ENCODE measurements at places on chromosomes 7 and 10.

DNA sequence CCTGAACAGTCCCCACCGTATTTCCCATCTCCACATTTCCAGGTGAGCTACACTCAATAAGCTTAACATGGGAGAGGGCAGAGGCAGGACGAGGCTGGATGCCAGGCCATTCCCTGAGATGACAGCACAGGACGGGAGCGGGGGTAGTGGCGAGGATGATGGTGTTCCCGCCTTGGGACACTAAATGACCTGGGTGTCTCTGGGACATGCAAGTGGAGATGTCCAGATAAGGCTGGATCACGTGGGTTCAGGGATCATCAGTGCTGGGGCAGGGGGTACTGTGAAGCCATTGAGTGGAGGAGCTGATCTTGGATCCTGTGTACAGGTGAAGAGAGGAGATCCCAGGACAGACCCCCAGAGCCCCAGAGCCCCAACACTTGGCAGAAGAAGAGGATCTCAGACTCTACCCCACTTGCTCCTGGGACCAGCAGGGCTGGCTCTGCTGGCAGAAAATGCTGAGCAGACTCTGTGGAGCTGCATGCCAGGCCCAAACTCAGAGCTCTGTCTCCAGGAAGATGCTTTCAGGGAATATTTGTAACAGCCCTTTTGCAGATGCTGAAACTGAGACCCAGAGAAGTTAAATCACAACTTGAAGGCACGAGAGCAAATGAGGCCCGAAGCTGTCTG lies 29.7 kb upstream of the HSPA12A start:
- DNase-seq = no peak

DNA sequence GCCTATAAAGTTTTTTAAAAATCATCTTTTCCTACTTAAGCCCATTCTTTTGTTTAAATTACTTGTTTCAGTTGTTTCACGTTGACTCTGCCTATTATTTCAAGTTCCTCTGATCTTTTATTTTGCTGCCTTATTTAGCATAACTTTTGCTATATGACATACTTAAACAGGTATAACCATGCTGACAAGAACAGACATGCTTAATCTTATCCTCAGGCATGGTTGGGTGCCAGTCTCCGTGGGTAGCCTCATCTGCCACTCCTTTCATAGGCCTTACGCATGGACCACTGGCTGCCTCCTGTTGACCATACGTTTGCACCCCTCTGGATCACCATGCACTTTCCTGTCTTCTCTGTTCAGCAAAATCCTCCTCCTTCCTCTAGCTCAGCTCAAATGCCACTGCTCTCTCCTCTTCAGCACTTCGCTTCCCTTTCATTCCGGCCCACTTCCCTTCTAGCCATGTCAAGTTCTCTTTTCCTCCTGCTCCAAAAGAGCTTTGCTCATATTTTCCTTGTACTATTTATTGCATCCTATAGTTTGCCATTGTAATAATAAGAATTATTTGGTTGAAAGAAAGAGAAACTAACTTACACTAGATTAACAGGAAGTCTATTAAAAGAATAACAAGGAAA lies 10.0 kb upstream of the TSPAN33 start:
- no peak for DNase-seq

DNA sequence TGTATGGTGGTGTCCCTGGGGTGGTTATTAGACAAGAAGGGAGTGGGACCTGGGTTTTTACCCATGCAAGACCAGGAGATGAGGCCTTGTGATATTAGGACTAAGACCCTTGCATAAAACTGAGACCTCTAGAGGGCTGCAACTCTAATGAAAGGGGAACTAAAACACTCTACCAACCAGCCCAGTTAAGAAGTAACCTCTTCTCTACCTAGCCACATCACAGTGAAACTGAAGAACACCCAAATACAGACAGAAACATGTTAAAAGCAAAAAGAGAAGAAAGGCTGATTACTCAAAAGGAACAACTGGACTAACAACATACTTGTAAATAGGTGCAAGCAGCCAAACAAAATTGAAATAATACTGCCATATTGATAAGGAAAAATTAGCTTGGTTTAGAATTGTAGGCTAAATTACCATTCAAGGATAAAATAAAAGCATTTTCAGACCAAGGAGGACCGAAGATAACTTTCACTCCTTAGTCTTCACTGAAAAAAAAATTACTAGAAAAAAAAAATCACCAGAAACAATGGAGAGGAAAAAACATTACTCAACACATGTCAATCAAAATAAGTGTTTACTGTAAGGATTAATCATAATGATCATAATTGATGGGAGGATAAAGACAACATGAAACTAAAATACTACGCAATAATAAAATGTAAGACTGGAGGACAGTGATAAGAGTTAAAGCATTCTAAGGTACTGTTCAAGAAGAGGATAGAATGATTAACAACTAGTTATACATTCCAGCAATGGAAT lies 27.6 kb downstream of the ERLIN1 start:
- no peak for DNase-seq

DNA sequence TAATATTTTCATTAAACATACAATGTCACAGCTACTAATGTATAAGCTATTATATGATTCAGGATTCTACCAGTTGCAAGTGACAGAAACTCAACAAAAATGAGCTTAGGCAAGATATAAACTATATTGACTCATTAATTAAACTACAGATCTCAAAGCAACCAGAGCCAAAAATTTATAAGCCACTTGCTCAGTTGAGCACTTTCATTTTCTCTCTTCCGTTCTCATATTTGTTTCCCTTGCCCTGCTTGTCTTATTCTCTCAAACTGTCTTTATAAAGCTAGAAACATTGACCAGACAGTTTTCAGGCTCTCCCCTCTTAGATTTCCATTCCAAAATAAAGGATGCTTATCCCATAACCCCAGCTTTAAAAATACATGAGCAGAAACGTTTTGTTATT lies 60.2 kb upstream of the DGKB start:
- no peak for DNase-seq

DNA sequence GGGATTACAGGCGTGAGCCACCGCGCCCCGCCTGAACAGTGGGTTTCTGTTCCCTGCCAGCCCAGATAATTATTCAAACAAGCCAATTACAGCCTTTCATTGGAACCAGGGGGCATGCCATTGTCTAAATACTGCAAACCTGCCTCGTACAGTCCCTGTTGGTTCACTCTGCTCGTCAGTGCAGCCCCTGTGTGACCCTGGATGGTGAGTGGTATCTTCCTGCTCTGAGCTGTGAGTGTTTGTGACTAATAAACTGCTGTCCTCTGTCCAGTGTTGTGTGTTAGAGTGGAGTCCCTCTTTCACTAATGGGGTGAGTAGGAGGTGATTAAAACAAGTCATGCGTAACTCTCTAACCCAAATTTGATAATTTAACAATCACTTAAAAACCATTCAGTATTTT lies 176.5 kb upstream of the FAM3C start:
- DNase-seq = no peak

DNA sequence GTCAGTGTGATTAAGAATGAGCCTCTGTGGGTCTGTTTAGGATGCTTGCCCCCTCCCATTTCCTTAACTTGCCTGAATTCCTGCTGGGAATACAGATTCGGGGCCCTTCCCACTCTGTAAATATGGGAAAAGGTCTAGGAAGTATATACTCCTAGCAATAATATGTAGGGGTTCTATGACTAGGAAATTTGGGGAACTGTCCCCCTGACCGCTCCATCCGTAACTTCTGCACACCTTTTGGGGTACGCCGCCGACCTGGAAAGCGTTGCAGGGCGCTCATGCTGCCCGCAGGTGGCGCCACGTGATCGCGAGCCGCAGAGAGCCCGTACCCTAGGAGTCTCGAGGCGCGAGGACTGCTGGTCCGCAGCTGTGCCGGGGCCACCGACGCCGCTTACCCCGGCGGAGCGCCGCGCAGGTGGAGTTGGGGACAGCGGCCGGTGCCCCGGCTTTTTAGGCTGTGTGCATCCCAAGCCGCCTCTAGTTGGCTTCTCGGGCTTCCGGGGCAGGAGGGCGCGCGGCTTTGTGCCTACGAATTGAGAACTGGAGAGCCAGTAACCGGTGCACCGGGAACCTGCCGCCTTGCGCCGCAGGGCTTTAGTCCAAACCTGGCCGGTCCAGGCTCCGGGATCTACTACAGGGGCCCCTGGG lies 656 bp upstream of the CNNM2 start:
- no peak for DNase-seq

- no peak for DNase-seq
Measured at GRCh38 chr10:49631975-49632374, 18.1 kb downstream of the CHAT start.

Data from retinal pigment epithelial cell (primary cell).